ENCODE measurements at places on chromosomes 12 and 14.

DNA sequence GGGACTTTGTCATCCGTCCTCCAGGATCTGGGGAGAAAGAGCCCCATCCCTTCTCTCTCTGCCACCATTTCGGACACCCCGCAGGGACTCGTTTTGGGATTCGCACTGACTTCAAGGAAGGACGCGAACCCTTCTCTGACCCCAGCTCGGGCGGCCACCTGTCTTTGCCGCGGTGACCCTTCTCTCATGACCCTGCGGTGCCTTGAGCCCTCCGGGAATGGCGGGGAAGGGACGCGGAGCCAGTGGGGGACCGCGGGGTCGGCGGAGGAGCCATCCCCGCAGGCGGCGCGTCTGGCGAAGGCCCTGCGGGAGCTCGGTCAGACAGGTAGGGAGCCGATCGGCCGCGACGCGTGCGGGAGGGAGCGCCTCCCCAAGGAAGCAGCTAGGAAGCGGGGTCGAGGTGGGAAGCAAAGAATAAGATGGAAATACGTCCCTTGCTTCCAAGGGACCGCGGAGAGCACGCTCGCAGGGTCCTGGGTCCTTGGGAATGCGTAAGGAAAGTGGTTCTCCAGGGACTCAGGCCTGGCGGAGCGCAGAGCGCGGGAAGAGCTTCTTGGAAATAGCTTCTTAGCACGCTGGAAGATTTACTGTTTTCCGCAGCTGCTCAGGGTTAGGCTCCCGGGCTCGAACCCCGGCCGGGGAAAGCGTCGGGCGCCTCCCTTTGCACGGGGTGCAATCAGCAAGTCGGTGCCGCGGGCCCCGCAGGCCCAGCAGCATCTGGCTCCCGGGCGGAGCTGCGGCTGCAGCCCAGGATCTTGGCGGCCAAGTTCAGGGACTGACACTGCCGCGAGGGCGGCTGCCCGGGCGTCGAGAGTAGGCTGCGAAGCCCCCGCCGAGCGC, 457 bp downstream of the SOCS2 start:
- no peak for DNase-seq

- DNase-seq: no peak
These were observed 48.3 kb downstream of the TRAF3 start for GRCh38 chr14:102825307-102826095.

DNA sequence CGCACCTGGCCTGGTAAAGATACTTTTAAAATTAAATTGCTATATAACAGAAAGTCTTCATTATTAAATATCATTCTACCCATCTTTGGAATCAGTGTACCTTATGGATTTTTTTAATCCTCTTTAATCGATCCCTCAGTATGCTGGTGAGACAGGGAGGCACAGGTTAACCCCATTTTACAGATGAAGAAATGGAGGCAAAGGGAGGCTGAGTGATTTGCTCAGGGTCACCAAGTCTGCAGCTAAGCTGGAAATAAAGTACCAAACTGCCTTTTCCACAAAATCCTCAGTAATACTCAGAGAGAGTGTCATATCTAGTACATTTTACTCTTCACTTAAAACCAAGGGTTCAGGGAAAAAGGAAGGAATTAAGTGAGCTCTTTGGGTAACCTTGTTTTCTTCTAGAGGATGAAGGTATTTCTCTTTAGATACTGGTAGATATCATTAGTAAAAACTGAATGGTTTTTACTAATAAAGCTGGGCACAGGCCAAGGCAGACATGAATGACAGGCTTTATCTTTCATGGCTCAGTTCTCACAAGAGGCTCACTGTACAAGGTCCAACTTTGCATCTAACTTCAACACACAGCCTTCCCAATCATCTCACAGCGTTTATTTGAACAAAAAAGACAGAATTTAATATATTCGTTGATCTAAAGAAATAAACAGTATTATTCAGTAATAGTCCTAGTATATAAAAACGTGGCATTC, 35.3 kb upstream of the TTC7B start:
- DNase-seq: no peak

- peak; percentile 52 for DNase-seq
These were observed 72.3 kb upstream of the TMX1 start for GRCh38 chr14:51167587-51168214.

GRCh38 chr12:15535352-15535781, 213.1 kb downstream of the PTPRO start:
- DNase-seq: no peak

DNA sequence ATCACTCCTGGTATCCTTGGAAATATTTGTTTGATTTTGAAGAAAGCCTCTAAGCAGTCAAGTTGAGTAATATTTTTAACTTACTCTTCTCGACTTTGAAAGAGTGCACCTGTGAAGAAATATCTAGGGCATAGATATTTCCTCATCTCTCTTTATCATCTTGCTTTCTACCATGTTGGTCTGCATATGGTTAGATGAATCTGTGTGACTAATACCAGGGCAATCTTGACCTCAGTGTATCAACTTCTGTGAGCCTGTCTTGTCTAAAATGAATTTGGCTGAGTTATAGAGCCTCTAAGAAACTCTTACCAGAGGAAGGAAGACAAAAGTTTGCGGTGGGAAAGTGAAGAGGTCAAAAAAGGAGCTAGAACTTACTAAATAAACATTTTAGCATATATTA, 68.4 kb downstream of the SYT1 start:
- DNase-seq: no peak

GRCh38 chr12:77648716-77649115, 182.0 kb upstream of the NAV3 start:
- no peak for DNase-seq

DNA sequence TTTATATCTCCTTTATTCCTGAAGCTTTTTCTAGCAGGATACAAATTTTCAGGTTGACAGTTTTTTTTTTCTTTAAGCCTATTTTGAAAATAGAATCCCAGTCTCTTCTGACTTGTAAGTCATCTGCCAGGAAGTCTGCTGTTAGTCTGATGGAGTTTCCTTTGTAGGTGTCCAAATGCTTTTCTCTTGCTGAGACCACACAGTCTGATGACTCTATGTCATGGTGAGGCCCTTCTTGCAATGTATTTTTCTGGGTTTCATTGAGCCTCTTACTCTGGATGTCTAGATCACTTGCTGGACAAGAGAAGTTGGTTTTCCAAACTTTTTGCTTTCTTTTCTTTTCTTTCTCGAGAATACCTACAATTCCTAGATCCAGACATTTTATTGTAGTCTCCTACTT, 30.6 kb downstream of the USP15 start:
- DNase-seq: no peak

DNA sequence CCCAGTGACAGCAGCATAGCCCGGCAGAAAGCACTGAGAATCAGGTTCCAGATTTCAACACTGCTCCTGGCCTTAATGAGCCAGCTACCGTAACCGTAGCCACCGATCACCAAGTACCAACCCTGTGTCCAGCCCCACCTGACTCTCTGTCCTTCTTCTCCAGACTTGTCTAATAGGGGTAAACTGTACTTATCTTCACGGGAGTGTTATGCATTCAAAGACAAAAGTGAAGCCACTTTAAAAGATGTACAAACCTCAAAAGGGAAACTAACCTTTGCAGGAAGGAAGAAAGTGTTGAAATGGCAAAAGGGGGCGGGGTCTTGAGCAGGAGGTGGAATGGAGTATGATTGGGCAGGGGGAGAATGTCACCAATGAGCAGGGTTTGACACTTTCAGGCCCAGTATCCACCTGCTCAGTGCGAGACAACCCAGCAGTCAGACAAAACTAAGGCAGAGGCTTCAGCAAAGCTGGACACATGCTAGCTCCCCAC, 226.1 kb downstream of the CHST11 start:
- DNase-seq: no peak

- DNase-seq: no peak
These were observed 28.3 kb downstream of the KRT18 start for GRCh38 chr12:52977170-52977569.

DNA sequence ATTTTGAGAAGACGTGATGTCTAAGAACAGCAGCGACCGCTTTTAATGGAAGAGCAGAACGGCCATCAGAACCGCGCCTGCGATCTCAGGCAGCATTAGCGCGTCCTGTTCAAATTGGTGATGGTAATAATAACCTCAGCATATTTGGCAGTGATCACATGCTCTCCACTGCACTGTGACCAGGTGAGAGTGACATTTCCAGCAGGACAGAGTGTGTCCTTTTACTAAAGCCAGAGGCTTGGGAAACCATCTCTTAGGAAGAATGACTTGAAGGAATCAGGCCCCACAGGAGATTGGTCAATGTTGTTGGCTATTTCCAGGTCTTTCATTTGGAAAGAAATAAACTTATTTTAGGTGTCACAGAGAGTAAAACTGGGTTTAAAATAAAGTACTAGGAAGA, 51.4 kb upstream of the FBXO21 start:
- DNase-seq: no peak

- DNase-seq: no peak
These were observed 465.3 kb downstream of the RAD51B start for GRCh38 chr14:68284834-68285233.

GRCh38 chr14:62691647-62692489, 353.4 kb downstream of the KCNH5 start:
- peak; percentile 56 for DNase-seq

- no peak for DNase-seq
These were observed 53.2 kb downstream of the ATG2B start for GRCh38 chr14:96309896-96310330.

- no peak for DNase-seq
These were observed 168.2 kb upstream of the GZMB start for GRCh38 chr14:24802236-24802635.

GRCh38 chr12:57099766-57100165, 10.9 kb downstream of the NAB2 start:
- no peak for DNase-seq

DNA sequence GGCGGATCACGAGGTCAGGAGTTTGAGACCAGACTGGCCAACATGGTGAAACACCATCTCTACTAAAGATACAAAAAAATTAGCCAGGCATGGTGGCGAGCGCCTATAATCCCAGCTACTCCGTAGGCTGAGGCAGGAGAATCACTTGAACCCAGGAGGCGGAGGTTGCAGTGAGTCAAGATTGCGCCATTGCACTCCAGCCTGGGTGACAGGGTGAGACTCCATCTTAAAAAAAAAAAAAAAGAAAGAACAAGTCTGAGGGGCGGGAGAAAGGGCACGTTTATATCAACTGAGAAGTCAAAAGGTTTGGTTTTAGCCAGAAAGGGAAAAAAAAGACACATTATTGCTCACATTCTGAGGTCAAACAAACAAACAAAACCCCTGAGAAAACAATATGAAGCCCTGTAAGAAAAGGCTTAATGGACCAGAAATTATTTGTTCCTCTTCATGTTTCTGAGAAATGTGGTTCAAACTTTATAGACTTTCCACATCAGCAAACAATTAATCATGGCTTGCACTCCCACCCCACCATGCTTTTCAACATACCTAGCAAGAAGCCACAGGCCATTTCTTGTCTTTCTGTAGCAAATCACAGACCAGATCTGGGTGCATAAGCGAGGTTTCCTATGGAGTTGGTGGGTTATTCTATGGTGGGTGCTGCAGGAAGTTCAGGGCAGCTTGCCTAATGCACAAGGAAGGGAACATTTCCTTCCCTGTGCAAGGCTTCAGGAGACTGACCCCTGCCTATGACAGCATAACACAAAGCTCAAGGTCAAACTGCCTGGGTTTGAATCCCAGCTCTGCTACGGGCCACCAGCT, 80.1 kb downstream of the SSPN start:
- DNase-seq: no peak

DNA sequence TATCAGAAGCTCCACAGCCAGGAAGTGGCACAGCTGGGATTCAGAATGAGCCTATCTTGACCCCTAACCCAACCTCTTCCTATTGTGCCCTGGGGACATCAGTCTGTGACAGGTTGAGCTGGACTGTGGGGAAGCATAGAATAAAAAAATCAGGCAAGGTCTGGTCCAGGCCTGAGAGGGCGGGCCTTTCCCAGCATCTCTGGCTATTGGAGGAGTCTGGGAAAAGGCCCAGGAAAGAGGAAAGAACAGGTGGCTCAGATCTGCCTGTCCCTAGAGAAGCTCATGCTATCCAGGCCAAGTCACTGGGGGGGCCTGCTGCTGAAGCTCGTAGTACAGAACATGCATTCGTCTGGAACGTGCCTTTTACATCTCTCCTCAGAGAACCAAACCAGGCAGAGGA, 100.5 kb downstream of the PPM1H start:
- DNase-seq: no peak

DNA sequence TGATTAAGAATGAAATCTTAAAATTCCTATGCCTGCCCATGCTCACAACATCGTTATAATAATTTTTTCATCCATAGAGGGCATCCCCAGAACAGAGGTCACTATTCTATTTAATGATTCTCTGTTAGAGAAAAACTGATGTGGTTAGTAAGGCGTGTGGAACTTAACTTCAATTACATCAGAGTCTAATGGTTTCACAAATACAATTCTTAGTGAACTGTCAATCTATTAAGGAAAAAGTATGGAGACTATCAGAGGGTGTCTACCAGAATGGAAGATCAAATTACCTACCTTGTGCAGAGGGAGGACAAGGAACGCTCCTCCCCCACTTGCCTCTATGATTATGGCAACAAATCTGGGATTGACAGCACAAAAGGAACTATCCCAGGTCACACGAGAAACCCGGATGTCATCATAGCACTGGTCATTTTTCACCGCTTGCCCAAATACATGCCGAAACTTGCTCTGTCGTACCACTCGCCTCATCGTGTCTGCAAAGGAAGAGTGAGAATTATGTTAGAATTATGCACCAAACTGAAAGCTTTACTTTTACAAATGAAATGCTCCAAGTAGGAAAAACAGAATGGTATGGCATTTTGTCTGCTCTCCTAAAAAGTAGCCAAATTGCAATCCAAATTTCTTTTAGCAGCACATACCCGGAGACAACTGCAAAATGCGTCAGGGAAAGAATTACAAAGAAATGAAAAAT, 30.3 kb downstream of the CORO1C start:
- DNase-seq: no peak

DNA sequence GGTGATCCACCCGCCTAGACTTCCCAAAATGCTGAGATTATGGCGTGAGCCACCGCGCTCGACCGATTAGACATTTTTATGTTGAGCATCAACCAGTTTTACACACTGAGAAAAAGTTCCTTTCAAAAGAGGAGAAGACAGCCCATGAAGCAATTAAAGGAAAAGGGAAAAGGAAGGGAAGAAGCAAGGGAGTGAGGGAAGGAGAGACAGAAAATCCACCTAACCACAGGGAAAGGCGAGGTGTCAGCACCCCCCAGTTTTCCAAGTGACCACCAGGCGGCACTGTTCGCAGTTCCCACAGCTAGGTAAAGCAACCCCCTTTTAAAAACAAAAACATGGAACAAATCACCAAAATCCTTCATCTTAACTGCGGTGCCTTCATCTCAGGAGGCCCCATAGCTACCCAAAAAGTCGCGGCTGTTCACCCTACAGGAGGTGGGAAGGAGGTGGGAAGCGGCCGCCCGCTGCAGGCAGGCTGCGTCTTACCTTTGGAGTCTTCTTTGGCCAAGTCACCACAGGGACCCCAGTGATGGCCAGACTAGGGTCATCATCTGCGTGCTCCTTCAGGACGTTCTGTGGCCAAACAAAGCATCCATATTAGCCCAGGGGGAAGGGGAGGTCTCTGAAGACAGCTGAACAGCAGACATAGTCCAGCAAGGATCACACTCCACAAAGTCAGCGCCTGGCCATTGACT, 86.6 kb downstream of the KDM2B start:
- DNase-seq: peak; percentile 48

DNA sequence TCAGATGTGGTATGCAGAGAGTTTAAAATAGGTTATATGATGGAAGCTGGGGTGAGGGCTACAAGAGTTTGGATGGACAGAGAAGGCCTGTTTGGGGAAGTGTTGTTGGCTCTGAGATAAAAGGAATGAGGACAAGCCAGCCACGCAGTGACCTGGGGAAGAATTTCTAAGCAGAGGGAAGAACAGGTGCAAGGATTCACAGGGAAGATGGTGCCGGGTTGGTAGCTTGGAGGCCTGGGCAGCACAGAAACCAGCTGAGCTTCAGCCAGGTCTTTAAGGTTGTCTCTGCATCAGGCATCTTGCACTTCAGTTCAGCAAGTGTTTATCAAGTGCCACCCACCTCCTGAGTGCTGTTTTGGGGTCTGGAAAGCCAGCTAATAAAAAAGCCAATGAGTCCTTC, 1163.7 kb downstream of the AACS start:
- no peak for DNase-seq

Measured in NCI-H82 (cell line).